Stimulated activated CD4-positive, alpha-beta T cell treated with anti-CD3 and anti-CD28 coated beads, Interleukin-4, amount 100 ng/mL, for 1 hour (primary cell): ENCODE measurements at places on chromosomes 1 and 21.
A peak's percentile ranks its signal among the peaks of the same experiment; 100 is the strongest.

DNA sequence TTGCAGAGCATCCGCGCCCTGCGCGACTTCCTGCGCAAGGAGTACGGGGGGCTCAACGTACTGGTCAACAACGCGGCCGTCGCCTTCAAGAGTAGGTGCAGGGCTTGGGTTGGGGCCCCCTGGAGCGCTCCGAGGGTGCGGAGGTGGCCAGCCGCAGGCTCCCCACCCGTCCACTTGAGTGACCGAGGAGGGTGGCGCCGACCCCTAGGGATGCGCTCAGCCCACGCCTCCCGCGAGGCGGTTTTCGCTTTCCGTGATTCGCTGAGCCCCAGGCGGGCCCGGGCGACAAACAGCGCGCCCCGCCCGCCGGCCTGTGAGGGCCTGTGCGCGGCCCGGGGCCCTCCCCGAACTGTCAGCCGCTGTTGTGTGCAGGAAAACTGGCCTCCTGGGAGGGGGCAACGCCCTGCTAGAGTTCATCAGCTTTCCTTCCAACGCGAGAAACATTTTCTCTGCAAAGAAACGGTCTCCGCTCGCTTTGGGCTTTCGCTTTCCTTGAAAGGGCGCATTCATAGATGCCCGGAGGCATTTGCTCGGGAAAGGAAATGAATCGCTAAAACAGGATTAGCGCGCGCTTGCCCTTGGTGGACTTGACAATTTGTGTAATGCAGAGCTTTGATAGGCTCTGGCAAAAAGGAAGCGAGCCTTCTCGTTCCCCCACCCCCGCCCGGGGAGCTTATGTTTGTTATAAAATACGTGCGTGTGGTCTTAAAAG, 668 bp downstream of the CBR3 start:
- DNase-seq: peak; percentile 60

DNA sequence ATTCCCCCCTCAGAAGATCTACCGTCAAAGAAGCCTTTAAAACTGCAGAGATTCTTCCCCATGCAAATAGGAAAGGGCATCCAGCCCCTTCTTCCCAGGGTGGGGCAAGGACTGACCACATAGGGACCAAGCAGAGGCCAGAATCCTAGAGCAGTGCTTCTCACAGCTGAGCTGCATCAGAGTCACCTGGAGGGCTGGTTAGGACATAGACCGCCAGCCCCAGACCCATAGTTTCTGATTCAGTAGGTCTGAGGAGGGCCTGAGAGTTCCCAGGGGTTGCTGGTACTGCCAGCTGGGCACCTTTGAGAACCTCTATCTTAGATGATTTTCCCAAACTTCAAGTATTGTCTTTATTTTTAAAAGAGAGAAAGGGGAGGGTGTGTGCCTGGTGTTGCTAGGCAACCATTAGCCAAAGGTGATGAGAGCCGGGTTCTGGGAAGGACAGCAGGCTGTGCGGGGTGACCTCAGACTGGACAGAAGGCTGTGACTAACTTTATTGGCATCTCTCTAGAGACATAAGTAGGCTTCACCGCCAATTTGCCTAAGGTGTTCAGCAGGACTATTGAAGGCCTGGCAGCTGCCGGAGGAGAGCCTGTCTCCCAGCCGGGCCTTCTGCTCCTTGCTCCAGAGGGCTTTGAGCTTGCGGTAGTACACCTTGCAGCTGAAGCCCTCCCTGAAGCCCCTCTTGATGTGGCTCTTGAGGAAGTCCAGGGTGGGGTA, 3.0 kb downstream of the SPATA46 start:
- no peak for DNase-seq

GRCh38 chr1:61642475-61643232, 82.3 kb downstream of the TM2D1 start:
- DNase-seq: no peak

GRCh38 chr1:147892216-147892615, 10.4 kb upstream of the GJA8 start:
- DNase-seq: no peak

GRCh38 chr1:153903841-153904455, 18.8 kb downstream of the GATAD2B start:
- no peak for DNase-seq

DNA sequence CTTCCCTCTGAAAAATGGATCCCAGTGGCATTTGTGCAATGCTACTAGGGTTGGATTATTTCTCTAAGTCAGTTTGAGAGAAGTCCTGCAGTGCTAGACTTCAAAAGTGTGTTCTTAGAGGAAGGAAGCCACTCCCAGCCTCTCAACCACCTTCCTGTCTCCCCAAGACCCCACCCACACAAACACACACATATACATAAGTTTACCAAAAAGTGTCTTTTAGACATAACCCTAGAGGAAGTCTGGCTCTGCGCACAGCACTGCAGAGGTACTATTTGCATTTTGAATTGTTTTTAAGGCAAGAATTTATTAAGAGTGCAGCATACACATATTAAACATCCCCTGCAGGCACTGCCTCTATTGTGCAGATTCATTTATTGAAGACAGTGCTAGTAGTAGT, 127.3 kb downstream of the HHIPL2 start:
- DNase-seq: no peak

DNA sequence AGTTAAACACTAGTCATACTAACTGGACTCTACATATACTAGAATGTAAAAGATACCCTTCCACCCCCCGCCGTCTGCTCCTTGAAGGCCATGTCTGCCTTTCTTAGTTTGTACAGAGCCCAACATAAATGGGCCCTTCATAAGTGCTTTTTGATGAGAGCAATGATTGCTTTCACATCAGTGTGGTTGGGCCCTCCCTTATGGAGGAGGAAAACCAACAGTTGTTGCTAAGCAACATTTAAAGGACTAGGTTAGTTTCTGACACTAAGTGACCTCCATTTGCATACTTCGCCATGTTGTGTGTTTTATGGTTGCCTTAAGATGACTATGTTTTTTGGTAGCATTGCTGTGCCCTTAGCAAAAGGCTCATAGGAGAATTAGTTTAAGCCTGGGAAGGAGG, 182.0 kb upstream of the SGIP1 start:
- no peak for DNase-seq

DNA sequence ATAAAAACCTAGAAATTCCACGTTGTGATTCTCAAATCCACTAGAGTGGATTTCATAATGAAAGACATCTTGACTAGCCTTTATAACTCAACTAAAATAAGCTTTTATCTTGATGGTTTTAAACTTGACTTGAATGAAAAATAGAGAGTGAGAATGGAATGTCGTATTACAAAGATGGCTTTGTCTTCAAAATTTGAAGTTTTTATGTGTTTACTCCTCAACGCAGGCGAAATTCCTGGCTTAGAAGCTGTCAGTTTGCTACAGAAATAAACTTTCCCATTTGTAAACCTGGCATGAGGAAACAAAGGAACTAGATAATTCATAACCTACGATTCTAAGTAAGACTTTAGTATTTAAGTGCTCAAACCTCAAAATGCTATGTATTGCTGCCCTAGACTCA, 90.0 kb upstream of the KRTAP19-8 start:
- DNase-seq: no peak

DNA sequence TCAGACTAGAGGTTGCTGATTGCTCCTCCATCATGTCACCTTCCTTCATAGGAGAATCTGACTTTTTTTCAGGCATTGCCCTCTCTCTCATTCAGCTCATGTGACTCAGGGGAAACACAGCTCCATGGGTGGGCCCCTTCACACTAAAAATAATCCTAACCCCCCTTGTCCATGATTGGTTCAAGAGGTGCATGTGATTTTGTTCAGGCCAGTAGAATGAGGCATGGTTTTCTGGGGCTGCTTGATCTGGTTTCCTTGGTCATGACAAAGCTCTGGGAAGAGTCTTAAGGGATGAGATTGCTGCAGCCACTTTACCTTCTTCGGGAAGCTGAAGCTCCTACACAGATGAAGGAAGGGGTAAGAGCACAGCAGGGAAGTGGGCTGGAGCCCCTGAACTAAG, 56.3 kb downstream of the SPAG17 start:
- no peak for DNase-seq

- peak; percentile 46 for DNase-seq
These were observed 34.1 kb downstream of the OR2G3 start for GRCh38 chr1:247639381-247639981.

- DNase-seq: no peak
These were observed 304.4 kb downstream of the NFIA start for GRCh38 chr1:61386770-61387169.

DNA sequence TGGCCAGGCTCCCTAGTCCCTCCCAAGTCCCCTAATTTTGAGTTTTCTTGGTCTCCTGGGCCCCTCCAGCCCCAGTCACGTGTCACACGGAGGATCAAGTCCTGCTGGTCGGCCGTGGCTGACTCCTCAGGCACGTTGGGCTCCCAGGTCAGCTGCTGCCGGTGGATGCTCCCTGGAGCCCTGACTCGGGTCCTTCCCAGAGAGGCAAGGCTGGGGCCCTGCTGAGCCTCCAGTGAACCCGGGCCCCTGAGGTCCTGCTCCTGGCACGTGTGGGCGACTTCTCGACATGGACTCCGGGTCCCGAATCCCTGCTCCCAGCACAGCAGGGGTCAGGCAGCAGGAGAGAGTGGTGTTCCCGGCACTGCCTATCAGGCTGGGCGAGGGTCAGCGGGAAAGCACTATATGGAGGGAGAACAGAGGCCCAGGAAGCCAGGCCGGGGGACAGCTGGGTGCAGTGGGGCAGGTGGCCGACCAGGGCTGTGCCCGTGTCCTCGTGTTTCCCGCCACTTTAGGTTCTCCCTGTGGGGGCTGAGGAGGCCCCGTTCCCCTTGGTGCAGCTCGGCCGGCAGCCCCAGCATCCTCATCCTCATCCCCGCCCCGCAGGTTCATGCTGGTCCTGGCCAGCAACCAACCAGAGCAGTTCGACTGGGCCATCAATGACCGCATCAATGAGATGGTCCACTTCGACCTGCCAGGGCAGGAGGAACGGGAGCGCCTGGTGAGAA, 13.2 kb downstream of the TMEM240 start:
- no peak for DNase-seq
